ENCODE measurements at places on chromosomes 11 and 22.

DNA sequence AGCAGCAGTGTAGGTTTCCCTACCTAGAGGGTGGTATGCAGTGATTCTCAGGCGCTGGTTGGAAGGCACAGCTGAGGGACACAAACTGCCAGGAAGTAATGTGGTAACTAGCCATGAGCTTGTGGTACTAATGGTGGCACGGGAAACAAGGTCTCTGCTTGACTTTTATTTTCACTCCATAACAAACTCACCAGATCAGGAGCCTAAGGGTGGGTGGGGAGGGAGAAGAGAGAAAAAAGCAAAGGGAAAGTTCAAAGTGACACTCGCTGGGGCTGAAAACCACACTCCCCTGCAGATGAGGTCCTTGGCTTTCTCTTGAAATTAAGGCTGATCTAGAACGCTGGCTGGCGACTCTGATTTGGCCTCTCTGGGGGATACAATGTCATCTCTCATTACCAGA is 22.0 kb downstream of the TRAF6 start:
- DNase-seq = no peak

GRCh38 chr22:19290400-19291217 is 910 bp downstream of the CLTCL1 start:
- no peak for DNase-seq

GRCh38 chr11:122046846-122047245 is 69.2 kb downstream of the BLID start:
- no peak for DNase-seq

DNA sequence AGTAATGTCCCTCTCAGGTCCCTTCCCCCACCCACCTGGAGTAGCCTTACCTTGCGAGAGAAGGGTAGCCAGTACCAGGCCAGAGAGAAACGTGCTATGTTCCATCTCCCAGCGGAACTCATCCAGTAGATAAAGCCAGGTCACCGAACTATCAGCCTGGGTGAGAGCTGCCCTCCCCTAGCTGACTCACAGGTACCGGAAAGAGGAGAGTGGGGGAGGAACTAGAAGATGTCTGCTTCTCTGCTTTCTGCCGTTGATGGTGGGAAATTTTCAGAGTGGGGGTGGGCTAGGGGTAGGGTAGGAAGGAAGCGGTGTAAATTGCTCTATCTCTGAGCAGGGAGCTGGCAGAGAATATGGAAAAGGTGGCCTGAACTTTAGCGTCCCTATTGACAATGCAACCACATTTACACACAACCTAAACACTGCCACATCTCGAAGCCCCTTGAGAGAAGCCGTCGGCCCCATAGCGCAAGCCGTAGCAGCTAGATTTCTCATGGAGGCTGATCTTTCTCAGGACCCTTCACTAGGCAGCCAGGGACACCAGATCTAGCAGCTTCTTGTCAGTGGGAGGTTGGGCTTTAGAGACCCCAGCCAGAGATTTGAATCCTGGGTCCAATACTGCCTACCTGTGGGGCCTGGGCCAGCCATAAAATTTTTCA is at the start of gene CD3D:
TSS of gene CD3D (minus strand) at position 203 of the 659 bp plus-strand sequence. CDS start at position 105, 98 bp downstream.
- DNase-seq = peak; percentile 28

DNA sequence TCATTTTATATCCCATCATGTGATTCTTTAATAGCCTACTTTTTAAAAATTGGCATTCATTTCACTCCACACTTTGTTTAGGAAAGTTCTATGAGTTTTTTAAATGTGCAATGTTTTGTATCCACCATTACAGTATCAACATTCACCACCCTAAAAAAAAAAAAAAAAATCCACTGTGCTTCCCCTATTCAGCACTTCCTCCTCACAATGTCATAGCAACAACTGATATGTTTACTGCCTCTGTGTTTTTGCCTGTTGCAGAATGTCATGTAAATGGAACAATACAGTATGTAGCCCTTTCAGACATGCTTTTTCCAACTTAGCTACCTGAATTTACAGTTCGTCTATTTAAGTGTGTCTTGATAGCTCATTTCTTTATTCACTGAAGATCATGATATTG is 754.2 kb downstream of the FAM181B start:
- DNase-seq = no peak

DNA sequence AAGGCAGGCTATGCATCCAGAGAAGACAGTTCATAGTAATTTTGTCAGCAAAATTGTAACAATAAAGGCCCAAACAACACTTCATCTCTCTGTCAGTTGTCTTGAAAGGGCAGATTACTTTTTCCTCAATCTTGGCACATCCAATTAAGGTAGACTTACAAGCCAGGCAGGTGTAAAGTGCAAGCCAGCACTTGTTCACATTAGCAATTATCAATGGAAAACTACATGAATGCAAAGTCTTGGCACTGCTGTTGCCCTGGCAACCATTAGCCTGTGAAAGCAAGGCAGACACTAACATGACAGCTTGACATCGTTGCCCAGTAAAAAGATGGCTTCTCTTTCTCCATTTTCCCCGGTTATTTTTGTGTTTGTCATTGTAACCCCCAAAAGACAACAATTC is 677.2 kb upstream of the TENM4 start:
- no peak for DNase-seq

DNA sequence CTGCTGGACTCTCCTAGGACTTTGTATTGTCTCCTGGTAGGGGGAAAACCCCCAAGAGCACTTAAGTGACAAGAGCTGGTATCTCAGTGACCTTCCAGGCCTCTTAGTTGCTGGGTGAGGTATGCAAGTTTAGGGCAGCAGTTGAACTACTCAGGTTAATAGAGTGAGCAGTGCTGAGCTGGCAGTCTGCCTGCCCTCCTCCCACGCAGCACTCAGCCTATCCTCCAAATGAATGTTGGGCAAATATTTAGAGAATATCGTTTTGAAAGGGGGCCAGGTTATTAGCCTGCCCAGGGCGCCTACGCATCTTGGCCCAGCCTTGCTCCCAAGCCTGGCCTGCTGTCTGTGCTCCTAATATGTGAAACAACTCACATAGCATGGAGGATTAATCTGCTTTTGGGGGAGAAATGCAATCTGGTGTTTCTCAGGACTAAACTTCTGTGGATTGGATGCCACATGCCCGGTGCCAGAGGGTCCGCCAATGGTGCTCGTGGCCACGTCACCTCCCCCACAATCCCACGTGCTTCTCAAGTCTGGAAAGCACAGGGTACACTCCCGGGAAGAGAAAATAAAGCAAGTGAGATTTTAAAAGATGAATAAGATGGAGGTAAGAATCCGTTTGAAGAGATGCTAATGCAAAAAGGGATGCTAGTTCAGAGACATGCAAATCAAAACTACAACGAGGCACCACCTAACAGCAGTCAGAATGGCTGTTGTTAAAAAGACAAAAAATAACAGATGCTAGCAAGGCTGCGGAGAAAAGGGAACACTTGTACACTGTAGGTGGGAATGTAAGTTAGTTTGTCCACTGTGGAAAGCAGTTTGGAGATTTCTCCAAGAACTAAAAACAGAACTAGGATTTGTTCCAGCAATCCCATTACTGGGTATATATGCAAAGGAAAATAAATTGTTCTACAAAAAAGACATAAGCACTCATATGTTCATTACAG is 67.7 kb downstream of the SPON1 start:
- DNase-seq = no peak

DNA sequence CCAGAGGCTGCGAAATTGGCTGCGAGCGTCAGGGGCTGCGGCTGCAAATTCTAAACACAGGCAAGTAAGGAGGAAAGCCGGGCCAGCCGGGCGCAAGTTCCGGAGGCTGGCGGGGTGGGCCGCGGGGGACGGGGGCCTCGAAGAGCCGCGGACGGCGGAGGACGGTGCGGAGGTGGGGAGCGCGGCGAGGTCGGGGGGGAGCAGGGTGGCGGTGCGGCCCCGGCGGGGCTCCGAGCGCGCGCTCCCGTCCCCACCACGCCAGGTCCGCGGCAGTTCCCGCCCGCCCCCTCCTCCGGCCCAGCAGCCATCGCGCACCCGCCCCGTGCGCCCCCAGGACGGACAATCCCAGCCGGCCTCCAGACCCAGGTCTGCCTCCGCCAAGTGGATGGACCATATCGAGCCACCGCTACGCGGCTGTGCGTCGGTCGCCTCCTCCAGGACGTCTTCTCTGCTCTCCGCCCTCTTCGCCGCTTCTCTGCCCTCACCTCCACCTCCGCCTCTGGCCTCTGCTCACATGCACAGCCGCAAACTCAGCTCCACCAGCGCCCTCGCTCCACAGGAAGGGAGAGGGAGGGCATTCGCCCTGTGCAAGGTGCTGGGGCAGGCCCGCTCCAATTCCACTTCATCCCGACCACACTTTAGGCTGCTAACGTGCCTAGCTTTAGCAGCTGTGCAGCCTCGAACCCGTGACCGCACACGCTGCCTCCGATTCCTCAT is 7.2 kb downstream of the ELFN2 start:
- DNase-seq = no peak

GRCh38 chr11:14755140-14755539 is 111.5 kb downstream of the PDE3B start:
- DNase-seq = no peak

DNA sequence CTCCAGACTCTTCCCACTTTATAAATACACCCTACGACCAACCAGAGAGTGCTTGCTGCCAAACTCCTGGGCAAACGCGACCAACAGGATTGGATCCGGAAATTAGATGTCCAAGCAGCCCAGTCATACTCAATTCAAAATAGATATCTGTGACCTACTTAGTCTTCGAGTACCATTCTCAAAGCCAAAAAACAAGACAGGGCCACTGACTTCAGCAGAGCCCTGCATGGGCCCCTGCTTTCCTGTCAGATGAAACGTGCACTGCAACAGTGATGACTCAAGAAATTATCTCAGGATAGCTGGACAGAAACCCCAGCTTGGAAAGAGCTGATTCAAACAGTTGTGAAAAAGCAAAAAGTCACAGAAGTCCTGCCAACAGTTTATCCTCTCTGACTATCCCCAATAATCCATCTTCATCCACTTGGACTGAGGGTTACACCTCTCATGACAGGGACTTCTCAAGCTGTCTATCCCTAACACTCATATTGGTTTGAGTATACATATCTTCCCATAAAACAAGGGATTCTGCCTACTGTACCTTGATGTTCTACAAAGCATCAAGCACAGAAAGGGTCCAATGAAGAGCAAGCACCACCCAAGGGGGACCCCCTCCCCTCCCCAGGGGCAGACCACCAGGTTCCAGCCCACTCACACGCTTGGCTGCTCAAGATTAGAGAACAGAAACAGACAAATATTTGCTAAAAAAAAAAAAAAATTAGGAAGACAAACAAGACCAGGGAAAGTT is 17.4 kb downstream of the SMCO4 start:
- no peak for DNase-seq

DNA sequence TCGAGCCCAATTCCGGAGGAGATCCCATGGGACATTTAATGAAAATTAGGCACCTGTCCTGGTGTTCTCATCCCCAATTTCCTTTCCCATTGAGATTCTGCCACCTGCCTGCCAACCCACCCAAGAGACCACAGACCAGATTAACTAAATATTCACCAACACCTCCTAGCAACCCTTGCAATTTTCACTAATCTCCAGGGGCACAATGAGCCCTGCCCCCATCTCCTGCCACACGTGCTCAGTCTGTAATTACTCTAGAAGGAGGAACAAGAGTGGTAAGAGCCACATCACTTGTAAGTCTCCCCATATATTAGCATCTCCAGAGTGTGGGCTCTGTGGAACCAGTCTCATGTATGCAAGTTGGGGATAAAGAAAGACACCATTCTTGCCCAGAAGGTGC is 38.0 kb downstream of the IL18BP start:
- no peak for DNase-seq

DNA sequence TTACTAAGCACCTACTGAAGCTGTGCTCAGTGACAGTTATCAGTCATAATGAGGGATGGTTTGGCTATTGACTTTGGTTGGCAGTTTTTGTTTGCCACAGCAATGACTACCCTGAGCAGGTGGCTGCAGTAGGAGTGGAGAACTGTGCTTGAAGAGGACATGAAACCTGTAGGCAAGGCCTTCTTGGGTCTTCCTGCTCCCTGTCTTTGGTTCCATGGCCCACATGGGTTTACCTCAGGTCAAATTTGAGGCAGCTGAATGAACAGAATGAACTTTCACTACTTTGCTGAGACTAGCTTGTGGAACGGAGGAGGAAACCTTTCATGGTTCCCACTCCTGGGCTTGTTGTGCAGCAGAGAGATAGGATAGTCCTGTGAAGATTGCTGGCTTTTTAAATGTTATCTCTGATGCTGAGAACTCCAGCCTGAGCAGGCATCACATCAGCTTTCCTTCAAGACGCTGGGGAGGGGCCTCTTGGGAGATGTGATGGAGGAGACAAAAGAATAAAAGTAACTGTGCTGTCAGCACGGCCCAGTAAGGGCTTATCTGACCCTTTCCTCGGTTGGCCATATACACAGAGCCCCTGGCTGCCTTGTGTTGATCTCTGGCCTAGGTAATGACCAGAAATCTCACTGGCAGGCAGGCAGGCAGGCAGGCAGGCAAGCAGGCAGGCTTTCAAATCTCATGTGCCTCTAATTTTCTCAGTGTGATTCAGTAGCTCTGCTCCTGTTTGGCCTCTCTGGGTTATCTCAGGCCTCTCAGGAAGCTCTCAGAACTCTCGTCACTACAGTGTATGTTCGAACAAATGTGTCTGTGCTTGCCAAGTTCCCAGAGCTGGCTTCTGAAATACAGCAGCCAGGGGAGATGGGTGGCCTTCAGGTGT is 12.0 kb downstream of the STIM1 start:
- DNase-seq = no peak

- DNase-seq = no peak
These were observed 54.1 kb downstream of the MYH9 start for GRCh38 chr22:36333644-36334043.

- DNase-seq = no peak
These were observed 117.7 kb downstream of the KCNC1 start for GRCh38 chr11:17852246-17852645.

DNA sequence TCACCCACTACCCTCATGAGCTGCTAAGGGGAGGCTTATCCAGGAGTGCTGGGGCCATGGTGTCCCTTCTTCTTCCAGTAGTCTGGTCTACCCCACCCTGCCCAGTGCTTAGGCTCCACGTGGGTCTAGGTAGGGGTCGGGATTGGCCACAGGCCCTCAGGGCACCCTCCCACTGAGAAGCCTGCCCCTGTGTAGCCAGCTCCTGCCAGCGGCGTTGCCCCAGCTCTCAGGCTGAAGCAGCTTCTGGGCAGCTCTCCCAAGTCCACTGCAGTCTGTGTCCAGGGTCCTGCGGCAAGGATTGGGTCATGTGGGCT is 24.0 kb upstream of the RIC3 start:
- no peak for DNase-seq

- no peak for DNase-seq
These were observed 246.8 kb downstream of the GRM5 start for GRCh38 chr11:88818978-88819377.

DNA sequence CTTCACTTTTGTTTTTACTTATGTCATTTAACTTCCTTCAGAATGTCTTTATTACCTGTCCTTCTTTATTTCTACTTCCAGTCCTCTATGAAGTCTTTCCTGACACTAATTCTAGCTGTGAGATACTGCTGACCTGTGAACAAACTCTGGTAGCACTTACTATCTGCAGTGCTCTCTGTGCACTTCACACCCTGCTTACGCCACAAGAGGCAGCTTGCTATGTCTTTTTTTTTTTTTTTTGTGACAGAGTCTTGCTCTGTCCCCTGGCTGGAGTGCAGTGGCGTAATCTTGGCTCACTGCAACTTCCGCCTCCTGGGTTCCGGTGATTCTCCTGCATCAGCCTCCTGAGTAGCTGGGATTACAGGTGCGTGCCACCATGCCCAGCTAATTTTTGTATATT is 10.7 kb downstream of the STIM1 start:
- DNase-seq = no peak
